ENCODE measurements at places on chromosomes 2 and 18.

- DNase-seq = no peak
Observed at GRCh38 chr2:156196031-156196430, 136.5 kb downstream of the NR4A2 start.

- no peak for DNase-seq
Observed at GRCh38 chr2:70746094-70746974, 21.7 kb downstream of the ADD2 start.

DNA sequence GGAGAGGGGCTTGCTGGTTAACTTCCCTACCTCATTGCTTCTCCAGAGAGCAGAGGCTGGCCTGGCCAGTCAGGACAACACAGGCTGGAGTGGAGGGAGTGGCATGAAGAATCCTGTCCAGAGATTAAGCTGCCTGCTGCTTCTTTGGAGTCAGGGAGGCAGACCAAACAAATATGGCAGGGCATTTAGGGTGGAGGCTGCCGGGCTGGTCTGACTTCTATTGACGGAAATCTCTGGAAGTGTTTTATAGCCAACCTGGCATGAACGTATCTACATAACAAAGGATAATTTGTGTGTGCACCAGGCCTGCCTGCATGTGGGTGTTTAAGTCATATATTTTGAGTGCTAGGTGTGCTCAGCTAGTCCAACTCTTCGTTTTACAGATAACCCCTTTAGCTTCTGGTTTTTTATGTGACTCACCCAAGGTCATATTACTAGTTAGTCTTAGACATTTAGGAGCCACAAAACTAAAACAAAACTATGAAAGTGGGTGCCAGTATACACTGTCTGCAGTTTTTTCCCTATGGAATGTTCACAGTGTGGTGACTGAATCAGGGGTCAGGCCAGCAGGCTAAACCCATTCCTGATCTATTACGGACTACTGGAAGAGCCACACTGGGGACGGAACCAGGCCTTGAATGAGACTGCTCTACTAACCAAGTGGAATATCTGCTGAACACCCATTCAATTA is 5.5 kb downstream of the NPC1 start:
- no peak for DNase-seq

DNA sequence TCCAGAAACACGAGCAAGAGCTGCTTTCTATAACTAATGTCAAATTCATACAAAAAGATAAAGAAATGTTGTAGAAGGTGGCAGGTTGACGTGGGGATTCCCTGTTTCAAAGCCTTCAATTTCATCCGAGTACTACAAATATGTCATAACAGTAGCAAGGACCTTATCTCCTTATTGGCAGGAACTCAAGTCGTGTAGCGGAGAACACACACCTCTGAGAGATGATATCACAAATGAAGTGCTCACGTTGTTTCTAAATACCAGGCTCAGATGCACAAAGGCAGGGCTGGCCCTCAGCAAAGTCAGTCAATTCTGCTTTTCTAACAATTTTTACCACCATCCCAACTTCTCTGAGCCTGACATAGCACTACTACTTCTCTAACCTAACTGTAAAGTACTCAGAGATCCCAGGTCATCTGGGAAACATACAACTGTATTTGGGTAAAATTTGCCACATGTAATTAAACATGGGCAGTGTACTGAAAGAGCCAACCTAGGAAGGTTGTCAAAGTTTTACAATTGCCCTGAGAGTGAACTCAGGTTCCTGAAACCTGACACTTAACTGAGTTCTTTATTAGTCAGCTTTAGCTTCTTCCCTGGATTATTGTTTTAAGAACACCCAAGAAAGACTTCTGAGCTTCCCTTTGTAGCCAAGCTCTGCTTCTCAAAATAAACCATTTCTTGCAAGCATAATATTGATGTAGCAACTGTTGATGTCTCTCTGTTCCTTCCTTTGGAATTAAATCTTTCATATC is 813.7 kb upstream of the ACVR2A start:
- no peak for DNase-seq

GRCh38 chr2:21818212-21818795 is 694.5 kb downstream of the TDRD15 start:
- no peak for DNase-seq

GRCh38 chr2:11697103-11697871 is 27.3 kb upstream of the NTSR2 start:
- DNase-seq = no peak

GRCh38 chr2:179344280-179344964 is 79.8 kb upstream of the SESTD1 start:
- no peak for DNase-seq

DNA sequence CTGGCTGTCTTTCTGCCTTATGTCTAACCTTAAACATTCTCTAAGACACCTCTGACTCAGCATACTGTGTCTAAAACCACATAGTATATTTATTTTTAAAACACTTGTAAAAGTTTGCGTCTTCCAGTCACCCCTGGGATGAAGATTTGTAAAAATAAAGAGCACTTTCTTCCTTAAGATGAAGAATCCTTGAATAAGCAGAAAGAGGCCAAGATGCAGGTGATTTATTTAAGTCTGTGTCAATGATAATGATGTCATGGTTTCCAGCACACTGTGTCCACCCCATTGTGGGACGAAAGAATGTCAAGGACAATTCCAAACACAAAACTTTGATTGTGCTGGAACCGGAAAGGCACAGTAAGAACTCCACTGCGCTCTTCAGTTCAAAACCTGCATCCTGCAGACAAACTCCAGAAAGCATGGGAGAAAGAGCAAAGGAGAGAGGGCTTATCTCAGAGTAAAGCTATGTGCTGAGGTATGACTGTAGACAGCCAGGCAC is 92.9 kb downstream of the ZEB2 start:
- DNase-seq = no peak

DNA sequence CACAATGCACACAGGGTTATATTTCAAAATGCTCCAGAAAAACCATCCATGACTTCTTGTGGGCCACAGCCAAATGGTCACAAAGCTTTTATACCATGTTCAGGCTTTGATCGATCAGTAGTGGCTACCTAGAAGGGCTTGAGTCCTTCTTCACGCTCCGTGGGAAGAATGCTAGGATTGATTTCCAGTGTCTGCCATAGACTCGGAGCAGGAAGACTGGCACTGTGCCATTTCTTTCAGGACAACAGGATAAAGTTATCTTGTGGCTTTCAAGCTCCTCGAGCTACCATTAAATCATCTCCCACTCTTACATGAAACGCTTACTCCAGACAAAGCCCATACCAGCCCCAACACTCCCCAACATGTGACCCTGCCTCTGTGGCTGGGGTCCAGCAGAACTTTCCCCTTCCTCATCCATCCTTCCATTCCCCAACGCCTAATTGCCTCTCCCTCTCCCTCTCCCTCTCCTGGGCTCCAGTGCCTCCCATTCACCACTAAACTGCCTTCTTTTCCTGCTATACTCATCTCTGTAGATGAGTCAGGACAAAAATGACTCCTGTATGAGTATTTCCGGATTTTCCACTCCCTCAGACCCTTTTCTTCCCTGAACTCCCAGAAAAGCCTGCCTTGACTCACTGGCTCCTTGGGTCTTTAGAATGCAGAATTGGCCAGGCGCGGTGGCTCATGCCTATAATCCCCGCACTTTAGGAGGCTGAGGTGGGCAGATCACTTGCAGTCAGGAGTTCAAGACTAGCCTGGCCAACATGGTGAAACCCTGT is 40.9 kb downstream of the ADD2 start:
- no peak for DNase-seq

DNA sequence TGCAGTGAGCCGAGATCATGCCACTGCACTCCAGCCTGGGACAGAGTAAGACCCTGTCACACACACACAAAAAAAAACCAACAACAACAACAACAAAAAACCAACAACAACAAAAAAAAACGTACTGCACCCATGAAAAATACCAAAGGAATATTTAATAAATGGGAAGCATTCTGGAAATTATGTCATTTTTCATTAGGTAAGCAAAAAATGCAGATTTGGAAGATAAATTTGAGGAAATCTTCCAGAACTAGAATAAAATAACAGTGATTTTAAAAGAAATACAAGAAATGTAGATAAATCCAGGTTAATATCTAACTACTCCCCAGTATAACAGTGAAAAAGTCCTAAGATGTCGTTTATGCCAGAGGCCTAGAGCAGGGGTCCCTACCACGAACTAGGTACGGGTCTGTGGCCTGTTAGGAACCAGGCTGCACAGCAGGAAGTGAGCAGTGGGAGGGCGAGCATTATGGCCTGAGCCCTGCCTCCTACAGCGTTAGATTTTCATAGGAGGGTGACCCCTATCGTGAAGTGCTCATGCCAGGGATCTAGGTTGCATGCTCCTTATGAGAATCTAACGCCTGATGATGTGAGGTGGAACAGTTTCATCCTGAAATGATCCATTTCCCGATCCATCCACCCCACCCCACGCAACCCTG is 21.5 kb downstream of the FAM161A start:
- no peak for DNase-seq

GRCh38 chr2:183029219-183029618 is 9.0 kb downstream of the NCKAP1 start:
- DNase-seq = no peak

DNA sequence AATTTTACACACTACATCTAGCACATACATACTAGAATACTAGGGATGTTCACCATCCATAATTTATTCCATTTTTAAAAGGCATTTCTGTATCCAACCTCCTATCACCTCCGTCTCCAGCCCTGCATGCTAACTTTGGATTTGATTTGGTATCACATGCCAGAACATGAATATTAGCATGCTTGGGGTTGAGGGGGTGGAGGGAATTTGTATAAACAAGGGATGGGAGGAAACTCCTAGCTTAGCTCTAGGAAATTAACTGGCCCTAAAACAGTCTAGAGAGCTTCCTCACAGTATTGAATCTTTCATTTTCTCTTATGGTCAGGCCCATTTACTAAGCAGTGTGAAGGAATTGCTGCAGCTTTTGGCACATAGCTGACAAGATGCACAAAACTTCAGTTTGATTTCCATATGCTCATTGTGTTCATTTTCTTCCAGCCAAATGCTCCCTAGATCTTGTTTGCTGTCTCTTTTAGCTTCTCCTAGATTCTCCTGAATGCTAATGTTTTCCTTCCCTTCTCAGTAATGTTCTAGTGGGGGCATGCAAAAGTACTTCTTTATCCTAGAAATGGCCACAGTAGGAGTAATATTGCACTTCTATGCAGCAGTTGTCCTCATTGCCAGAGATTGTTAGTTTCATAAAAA is 135.2 kb downstream of the VWC2L start:
- DNase-seq = no peak

- DNase-seq = no peak
Observed at GRCh38 chr2:134917360-134917865, 1.2 kb upstream of the CCNT2 start.

- DNase-seq = no peak
Observed at GRCh38 chr2:98308532-98308931, 37.7 kb upstream of the CNGA3 start.

GRCh38 chr2:177759443-177759842 is 313.1 kb downstream of the PDE11A start:
- no peak for DNase-seq

GRCh38 chr2:54287532-54287931 is 31.5 kb upstream of the TSPYL6 start:
- DNase-seq = no peak

DNA sequence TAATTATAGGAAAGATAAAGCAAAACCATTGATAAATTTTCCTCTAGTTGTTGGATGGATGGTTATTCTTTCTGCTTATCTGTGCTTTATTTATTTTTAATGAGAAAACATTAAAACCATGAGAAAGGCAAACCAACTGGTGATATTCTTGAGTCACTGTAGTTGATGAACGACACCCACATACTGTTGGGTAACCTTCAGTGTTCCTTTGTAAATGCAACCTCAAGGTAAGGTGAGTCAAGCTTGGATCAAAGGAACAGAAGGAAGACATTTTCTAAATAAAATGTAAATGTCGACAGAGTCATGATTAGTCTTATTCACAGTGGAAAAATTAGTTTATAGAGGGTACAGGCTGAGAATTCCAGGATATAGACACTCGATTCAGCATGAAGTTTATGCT is 12.7 kb downstream of the ABCB11 start:
- DNase-seq = no peak

DNA sequence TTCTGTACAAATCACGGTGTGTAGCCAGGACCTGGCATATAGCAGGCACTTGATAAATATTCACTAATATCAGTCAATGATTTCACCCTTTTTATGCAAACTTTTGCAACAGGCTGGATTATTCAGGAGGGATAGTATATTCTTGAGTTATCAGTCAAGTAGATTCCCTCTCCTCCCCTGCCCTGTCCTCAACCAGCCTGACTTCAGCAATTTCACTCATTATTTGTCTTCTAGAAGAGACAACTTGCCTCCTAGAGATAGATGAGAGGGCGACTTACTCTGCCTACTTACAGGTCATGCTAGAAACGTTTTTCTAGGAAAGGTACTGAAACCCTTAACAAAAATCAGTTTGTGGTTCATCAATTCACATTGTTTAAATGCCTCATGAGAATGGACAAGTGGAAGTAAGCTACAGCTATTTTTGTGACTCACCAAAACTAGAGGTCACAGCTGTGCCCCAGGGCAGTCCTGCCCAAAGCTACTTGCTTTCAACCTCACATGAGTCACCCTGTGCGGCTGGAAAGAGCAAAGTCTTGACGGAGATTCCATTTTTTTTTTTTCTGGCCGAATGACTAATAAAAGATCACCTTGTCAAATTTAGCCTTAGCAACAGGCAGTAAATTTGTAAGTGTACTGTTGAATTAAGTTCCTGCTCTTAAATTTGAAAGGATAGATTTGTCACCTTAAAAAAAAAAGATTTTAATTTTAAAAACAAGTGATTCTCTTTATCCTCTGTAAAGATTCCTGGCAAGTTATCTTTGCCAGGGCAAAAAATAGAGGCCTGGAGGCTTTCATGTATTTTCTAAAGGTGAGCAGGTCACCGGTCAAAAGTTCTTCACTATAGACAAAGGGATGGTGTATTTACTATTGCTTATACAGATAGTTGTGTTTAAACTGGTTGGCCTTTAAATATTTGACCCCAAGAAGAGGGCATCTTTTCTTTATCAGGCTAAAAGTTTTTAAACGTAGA is 109.0 kb upstream of the SLC35G4 start:
- DNase-seq = no peak

GRCh38 chr2:120451334-120451733 is 105.4 kb downstream of the INHBB start:
- DNase-seq = no peak

DNA sequence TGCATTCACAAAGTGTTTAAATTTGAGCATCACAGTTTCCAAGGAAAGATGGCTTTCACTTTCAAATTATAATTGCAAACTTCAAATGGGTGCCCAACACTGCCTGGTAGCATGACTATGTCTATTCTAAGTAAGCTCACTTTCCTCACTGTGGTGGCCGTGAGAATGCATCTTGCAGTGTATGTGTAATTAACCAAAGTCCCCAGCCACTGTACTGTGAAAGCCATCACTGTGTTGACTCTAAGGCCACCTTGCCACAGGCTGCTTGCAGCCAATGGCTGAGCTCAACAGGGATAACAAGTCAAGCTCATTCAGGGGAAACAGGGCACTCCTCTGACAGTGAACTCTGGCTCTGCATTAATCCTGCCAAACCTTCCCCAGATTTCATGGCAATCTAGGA is 43.3 kb upstream of the LGALSL start:
- DNase-seq = no peak

GRCh38 chr18:75083131-75083530 is 125.8 kb downstream of the PTGR3 start:
- no peak for DNase-seq

Measured in stimulated activated CD8-positive, alpha-beta memory T cell treated with anti-CD3 and anti-CD28 coated beads, Interleukin-15, amount 100 ng/mL, for 4 hours (primary cell).